Bronchial epithelial cell (primary cell): ENCODE measurements at places on chromosomes 1 and 21. TPM values are rescaled to one million over a fixed set of nuclear protein-coding genes. Genes with fewer than 3 reads are reported as not detected.

TARBP1 gene
- total RNA-seq = 9.1 and 15.0 TPM in 2 replicates

CHAF1B gene
- 1.1 and 1.3 TPM in 2 replicates for total RNA-seq

GBP5 gene
- 0.26 and 0.77 TPM in 2 replicates for total RNA-seq

FAM72D gene
- total RNA-seq = 0.13 TPM in 1 of 2 replicates, not detected in the other

MEGF6 gene
- total RNA-seq = 1.3 and 1.5 TPM in 2 replicates

SLC44A5 gene
- under 0.01 and 0.38 TPM in 2 replicates for total RNA-seq

KIF26B gene
- total RNA-seq = 1.8 and 2.1 TPM in 2 replicates

LCE2B gene
- not detected in 2 replicates for total RNA-seq

C1QB gene
- not detected in 2 replicates for total RNA-seq

DNA sequence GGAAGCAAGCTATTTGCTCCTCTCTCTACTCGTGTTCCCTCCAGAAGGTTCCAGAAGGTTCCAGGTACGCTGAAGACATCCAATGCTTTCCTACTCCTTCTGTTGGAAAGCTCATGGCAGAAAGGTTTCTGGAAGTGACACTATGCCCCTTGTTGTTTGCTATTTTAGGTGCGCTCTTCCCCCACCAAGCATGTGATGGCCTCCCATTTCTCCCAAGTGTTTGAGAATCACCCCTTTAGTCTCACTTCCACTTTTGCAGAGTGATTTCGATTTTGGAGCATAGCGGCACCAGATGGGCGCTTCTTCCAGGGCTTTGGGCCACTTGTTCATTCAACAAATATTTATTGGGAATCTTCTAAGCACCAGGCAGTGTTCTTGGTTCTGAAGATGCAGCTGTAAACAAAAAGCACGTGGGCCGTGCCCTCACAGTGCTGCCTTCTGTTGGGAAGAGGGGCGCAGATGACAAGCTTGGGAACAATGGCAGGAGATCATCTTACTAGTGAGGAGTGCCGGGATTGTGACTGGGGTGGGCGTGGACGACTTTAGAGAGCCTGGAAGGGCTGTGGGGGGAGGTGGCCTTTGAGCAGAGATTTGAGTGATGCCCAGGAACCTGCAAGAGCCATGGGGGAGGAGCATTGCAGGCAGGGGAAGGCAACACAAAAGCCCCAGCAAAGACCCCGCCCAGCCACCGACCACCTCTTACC, 43.0 kb upstream of the TARDBP start:
- no peak for DNase-seq

- DNase-seq = no peak
These were observed 66.1 kb downstream of the NCAM2 start for GRCh38 chr21:21064353-21064752.

GRCh38 chr1:15989776-15990175, 13.9 kb upstream of the ZBTB17 start:
- no peak for DNase-seq

GRCh38 chr1:172456344-172456769, 12.5 kb upstream of the PIGC start:
- no peak for DNase-seq

DNA sequence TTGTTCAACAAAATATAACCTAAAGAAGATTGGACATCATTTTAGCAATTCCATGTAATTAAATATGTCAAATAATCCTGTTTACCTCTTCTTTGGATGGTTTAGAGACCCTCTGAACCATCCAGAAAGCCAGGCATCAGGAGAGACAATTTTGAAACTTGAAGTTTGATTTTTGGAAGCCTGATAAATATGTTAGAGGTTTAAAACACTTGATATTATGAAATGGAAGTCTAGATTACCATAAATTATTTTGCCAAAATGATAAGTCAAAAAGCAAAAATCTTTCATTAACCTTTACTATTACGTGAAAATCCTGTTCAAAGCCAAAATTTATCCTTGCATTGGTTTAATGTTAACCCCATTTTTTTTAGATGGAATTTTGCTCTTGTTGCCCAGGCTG, 43.5 kb downstream of the CCDC30 start:
- no peak for DNase-seq

GRCh38 chr1:223724376-223724775, 12.0 kb downstream of the CAPN2 start:
- DNase-seq = no peak

DNA sequence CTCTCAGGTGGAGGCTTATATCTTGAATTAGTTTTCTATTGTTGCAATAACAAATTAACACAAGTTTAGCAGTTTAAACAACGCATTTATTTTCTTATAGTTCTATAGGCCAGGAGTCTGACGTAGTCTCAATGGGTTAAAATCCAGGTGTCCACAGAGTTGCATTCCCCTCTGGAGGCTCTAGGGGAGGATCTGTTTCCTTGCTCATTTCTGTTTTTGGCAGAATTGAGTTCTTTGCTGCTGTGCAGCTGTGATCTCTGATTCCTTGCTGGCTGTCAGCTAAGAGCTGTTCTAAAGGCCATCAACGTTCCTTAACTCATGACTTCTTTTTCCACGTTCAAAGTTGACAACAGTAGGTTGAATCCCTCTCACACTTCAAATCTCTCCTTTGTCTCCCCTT, 31.8 kb downstream of the S100A10 start:
- DNase-seq = no peak

GRCh38 chr1:201511396-201511940, 4.5 kb upstream of the CSRP1 start:
- no peak for DNase-seq

DNA sequence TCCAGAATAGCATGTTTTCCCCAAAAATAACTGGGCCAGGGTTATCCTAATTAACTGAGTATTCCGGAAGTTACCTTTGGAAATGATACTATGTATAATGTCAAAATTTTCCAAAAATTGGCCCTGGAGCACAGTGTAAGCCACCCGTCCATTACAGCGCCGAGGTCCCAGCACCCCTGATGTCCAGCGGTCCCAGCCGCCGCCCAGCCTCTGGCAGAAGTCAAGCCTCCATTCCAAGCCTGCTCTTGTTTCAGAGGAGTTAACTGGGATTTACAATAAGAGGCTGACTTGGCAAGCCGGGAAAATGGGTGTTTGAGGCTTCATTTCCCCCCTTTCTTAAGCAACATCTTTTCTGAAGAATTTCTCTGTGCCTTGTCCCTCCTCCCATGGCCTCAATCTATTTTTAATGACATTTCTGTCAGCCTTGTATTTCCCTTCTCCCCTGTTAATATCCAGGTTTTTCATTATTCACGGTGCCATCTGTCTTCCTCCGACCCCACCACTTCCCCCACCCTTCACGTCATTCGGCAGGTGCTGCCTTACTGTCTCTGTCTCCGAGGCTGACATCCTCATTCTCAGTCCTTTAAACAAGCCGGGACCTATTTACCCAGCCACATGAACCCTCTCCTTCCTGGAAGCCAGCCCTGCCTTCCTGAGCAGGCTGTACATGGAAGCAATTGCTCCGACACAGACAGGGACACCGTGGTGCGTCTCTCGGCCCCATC, 490.9 kb downstream of the NPHP4 start:
- no peak for DNase-seq

GRCh38 chr1:77831976-77832711, 52.7 kb downstream of the MIGA1 start:
- DNase-seq = no peak

DNA sequence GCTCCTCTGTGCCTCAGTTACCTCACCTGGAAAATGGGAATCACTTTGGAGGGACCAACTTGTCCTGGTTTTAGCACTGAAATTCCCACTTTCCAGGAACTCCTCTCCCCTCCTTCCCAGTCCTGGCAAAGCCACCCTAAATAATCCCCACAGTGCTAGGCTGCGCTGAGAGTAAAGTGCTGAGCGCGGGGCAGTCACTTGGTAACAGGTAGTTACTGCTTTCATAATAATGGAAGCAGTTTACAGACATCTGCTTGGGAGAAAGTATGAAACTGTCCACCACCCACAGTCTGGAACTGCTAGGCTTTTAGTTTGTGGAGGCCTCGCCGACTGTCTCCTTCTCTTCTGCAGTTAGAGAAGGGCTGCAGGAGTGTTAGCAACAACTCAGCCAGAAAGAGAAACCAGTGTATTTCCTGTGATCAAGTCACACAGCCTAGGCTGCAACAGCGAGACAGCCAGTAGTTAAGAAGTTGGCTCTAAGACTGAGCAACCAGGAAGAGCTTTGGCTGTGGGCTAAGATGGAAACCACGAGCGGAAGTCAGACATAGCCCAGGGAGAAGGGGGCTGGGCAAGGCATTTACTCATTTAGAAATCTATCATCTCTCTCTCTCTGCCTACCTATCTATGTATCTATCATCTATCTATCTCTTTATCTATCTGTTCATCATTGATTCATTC, 30.8 kb upstream of the ABCG1 start:
- DNase-seq = no peak

DNA sequence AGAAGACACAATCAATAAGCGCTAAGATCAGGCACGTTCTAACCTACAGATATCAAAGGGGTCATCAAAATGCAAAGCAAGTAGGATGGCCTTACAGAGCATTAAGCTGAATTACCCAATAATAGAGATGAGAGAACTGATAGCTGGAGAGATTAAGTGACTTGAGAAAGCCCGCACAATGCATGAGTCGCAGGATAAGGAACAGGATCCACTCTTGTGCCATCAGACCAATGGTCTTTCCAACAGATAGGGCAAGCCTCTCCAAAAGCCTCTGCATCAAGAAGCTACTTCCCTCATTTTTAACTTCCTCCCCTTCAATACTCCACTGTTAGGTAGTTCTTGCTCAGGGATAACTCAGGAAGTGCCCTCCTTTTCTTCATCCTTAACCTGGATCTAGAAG, 2.6 kb downstream of the CHML start:
- DNase-seq = peak; percentile 29

- peak; percentile 41 for DNase-seq
These were observed 38.9 kb upstream of the ZBTB18 start for GRCh38 chr1:244012202-244012601.

DNA sequence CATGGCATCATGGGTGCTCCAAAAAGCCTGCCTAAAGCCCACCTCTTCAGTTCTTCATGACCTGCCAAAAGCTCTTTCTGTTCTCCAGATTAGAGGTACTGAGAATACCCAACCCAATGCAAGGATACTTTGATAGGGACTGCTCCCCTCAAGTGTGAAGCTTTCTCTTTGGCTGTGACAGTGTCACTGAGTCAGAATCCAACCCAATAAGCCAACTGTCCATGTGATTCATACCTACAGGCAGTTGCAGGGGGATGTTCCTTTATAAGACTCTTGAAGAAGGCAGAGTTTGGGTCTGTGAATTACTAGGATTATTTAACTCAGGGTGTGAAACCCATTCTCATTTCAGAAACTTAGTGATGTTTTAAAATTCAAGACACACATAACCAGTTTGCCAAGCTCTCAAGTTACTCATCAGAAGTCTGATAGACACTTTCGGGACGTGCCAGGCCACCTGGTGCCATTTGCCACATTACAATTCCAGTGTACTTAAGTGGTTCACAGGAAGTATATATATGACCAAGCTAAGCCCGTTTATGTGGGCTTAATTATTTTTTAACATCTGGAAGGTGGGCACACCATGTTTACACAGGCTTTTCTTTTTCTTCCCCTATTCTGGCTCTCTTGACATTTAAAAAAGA, 265.8 kb downstream of the NFIA start:
- peak; percentile 36 for DNase-seq
